LoVo (cell line): ENCODE measurements at places on chromosomes 2 and 18.

DNA sequence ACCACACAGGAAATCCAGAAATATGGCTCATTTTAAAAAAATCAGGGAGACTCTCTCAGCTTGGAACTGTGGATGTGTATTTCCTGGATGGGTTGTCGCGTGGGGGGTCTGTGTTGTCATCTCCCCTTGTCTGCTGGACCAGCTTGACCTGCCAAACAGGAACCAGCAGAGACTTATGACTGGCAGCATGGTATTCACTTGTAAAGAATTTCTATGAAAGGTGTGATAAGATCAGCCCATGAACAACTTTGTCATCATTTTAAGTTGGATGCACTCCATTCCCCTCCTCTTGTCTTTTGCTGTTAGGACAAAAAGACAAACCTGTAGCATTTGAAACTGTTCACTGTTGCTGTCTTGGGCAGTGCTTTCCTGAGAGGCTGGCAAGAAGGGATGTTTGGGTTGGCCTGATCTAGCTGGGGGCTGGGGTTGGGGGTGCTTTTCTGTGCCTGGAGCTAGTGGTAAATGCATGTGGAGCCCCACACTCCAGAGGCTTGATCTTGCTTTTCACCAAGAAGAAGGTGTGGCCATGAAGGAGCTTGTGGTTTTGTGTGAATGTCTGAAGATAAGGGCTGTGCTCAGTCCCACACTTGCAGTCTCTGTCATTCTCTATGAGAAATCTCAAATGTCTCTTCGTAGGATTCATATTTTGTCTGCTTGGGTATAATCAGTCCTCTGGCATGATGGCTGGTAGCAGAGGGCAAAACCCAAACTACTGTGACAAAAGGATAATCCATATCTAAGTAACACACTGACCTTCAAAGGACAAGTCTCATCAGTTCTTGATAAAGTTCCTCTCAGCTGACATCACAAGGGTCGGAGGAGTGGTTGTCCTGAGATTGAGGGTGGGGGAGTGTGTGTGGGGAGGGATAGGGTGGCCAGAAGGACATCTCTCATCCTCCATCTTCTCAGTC is 39.0 kb downstream of the RALB start:
- no peak for DNase-seq

DNA sequence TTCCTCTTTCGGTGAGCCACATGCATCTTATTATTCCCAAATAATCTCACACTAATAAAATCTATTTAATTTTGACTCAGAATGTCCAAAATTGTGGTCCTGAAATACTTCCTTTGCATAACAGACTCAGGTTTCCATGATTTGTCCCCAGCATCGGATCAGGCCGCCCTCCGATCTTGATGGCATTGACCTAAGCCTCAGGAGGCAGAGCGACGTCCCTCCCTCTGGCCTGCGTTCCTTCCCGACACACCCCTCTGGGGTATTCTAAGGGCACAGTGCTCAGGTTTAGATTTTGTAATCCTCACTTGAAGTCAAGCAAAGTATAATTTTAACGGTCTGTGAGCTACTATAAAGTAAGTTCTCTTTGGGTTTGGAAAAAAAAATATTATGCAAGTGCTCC is 857.7 kb downstream of the GALR1 start:
- DNase-seq: no peak

DNA sequence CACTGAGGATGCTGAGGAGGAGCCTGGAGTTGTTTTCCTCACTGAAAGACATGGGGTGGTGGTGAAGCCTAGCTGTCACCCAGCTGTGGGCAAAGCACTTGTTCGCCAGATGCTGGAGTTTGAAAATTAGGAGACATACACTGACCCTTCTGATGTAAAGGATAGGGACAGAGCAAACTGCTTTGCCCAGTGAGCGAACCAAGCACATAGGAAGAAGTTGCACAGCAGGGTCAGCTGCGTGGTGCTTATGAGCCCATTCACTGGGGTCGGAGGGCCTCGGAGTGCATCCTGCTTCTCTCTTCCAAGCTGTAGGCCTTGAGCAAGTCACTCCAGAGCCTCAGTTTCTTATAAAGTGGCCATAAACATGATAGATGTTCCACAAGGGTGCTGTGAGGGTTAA is 50.9 kb downstream of the HK2 start:
- DNase-seq: no peak

- DNase-seq: peak; percentile 94
Measured at GRCh38 chr2:27320958-27321543, 1.8 kb downstream of the MPV17 start.

- DNase-seq: no peak
Measured at GRCh38 chr2:110969696-110970095, 151.0 kb upstream of the BCL2L11 start.

GRCh38 chr2:8548619-8549150 is 133.2 kb upstream of the ID2 start:
- no peak for DNase-seq

DNA sequence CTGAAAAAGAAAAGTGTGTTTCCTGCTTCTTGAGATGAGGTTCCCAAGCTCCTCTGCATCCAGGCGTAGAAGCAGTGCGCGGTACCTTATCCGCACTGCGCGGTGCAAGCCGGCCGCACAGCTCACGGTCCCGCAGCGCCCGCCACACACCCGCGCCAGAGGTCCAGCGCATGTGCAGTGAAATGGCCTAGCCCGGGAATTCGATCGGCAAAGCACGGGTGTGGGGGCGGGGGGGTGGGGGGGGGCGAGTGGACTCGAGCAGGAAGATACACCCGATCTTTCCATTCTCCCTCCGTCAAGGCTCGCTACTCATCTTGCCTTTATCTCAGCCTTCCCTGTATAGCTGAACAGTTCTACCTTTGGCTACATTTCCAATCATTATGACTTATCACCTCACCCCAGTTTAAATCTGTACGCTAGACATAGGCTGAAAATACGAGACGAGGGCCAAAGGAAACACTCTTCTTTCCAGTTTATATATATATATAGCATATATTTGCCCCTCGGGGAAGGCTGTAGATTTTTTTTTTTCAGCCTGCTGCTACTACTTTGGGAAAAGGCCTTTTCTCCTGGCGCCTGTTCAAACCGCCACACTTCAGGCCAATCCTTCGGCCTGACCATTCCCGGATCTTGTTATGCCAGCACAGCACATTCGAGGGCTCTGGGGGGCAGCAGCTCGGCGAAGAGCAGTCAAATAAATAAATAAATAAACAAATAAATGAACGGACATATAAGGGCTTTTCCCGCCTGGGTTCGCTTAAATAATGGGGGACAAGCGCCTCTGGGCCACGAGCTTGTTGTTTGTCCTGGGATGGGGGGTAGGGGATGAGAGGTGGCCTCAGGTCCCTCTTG is 10.4 kb downstream of the HOXD8 start:
- no peak for DNase-seq

DNA sequence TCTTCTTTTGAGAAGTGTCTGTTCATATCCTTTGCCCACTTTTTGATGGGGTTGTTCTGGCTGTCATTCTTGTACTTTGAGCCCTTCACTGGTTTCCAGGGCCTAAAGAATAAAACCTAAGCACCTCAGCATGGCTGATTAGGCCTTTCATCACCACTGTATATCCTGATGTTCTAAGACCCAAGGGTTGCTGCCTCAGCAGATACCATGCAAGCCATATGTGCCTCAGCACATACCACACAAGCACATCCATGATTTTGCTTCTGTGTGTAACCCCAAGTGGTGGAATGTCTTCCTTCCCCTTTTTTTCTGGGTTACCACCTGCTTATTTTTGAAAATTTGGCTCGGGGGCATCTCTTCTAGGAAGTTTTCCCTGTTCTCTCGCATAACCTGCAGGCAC is 11.4 kb downstream of the RBKS start:
- DNase-seq: no peak

DNA sequence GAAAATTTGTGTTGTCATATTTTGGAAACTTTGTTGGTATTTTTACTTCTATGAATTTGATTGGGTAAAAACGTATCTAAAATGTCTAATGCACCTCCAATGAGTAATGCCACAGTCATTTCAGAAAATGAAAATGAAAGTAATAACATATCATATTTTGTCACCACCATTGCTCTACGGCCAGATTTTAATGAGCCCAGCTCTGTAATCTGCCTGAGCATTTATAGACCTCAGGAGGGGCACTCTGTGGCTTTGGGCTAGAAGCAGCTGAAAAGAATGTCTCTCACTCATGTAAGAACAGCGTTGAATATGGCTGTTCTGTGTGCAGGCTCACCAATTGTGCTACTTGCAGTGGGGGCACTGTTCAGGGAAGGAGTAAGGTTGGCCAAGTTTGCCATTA is 32.7 kb upstream of the ABCA12 start:
- DNase-seq: peak; percentile 45

- DNase-seq: no peak
Measured at GRCh38 chr2:12928197-12928774, 211.6 kb downstream of the TRIB2 start.

DNA sequence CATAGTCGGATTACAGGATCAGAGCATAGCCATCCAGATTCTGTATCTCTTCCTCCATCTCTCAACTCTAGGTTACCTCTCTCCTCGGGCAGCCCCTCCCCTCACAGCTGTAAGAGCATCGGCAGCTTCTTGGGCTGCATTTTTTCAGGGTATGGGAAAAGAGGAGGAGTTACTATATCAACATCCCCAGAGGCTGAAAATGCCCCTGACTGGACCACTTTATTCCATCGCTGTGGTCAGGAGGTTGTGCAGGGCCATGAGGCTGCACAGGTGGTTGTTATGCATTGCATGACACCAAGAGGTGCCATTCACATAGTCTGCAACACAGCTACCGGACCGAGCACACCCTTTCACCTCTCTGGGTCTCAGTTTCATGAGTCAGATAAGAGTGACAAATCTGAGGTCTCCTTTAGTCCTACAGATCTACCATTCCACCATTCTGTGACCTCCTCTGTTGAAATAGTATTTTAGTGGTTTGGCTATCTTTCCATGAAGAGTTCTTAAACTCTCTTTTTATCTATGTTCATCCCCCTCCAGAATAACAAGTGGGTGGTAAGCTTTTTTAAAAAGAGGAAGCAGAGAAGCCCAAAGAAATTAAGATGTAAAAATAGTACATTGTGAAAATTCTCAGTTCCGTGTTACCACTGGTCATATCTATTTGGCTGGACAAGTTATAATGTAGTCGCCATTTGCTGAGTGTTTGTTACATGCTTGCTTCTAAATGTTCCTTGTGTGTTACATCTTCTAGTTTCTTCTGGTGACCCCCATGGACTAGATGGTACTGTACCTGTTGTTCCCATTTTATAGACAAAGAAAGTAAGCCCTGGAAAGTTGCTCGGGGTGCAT is 56.6 kb upstream of the SLC1A4 start:
- no peak for DNase-seq

DNA sequence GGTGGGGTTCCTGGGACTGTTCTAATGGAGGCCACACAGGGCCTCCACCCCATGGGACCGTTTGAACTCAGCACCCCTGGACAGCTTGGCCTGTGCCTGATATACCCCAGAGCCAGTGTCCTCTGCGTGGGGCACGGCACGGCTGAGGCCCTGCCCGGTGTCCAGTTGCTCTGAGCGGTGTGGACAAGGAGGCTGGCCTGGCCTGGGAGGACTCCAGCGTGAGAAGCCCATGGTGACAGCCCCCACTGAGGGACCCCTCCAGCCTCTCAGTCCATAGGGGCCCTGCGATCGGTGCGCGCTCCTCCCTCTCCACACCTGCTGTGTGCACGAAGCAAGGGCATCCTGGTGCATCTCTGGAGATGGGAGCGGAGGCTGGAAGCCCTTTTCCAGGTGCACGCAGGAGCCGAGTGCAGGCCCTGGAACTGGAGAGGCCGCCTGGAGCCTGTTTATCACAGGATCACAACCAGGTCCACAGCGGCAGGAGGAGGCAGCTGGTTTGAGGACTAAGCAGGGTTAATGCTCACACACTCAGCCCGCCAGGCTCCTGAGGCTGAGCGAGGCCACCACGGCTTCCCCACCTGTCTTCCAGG is 120.2 kb downstream of the PTGR3 start:
- no peak for DNase-seq

DNA sequence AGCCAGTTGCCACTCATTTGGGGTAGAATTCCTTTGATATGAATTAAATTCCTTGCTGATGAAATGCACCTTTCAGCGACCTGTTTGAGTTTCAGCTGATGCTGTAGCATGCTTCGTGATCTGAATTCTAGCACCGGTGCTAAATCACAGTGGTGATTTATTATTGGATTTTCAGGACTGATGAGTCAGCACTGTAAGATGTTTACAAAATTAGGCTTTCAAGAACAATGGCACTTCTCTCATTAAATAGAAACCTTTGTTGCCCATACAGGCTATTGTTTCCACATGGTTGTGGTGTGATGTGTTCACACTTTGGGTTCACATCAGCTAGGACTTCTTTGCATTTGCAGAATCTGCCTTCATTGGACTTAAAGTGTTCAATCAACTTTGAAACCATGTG is 687.7 kb downstream of the ARHGAP15 start:
- no peak for DNase-seq

DNA sequence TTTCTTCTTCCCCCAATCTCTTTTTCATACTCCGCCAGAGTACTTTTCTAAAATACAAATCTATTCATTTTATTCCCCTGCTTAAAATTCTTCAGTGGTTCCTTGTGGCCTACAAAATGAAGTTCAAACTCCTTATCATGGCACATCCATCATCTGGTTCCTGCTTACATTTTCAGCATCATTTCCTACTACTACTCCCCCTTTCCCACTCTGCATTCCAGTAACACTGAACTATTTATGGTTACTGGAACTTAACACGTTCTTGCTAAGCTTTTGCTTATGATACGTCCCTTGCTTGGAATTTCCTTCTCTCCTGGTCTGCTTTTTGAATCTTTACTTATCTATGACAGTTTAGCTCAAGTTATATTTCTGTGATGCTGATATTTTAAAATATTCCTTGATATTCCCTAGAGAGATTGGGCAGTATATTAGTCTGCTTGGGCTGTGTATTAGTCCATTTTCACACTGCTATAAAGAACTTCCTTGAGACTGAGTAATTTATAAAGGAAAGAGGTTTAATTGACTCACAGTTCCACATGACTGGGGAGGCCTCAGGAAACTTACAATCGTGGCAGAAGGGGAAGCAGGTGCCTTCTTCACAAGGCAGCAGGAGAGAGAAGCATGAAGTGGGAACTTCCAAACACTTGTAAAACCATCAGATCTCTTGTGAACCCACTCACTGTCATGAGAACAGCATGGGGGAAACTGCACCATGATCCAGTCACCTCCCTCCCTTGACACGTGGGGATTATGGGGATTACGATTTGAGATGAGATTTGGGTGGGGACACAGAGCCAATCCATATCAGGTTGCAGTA is 53.2 kb downstream of the BMPR2 start:
- DNase-seq: no peak

GRCh38 chr2:53708988-53709387 is 58.6 kb upstream of the CHAC2 start:
- no peak for DNase-seq

- no peak for DNase-seq
Measured at GRCh38 chr2:159297042-159297707, 10.7 kb upstream of the WDSUB1 start.
